ENCODE measurements at places on chromosomes 13 and 19.

DNA sequence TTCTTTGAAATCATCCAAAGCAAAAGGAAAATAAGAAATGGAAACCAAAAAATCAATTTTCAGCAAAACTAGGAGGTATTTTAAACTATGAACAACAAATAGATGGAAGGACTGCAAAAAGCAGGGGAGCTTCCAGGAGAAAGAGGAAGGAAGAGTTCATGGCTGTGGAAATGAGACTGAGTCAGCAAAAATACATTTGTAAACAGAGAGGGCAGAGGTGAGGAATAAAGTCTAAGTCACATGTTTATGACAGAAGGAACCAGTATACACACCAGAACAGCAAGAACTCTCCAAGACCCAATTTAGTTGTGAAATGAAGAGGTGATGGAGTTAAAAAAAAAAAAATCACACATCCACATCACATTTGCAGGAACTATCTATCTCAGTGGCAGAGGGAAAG lies 69.6 kb downstream of the RNASEH2B start:
- no peak for DNase-seq

- DNase-seq = no peak
Measured at GRCh38 chr13:28636069-28636468, 22.9 kb upstream of the POMP start.

DNA sequence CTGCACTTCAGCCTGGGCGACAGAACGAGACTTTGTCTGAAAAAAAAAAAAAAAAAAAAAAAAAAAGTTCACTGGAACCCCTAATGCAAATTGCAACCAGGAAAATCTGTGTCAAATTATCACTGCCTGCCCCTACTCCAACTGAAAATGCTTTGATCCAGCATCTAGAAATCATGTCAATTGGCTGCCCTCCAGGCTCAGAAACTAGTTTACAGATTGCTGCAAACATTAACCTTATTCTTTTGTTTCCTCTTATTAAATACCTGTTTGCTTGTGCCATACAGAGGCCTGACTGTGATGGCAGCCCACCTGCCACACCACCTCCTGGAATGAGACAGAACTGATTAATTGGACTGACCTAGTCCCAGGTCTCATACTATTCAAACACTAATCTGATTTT lies 18.6 kb upstream of the AKT2 start:
- no peak for DNase-seq

DNA sequence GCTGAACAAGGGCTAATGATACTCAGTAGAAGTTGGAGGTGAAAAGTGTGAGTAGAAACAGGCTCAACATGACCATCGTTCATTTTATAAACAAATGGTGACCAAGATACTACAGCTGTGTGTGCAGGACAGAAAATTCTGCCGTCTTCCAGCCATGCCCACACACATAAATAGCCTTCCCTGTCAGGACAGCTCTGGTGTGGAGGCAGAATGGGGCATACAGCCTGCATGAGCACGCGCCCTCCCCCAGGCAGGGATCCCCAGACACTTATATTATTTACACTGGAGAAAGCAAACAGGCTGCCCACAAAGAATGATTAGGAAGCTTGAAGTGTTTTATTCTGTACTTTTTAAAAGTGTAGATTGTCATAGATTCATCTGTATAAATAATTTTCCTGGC lies 20.4 kb downstream of the GJA3 start:
- no peak for DNase-seq

- no peak for DNase-seq
Measured at GRCh38 chr19:53357821-53358581, 7.5 kb upstream of the ZNF525 start.

GRCh38 chr13:33352526-33352925 lies 67.0 kb upstream of the STARD13 start:
- DNase-seq = no peak

GRCh38 chr13:74169676-74170075 lies 35.5 kb upstream of the KLF12 start:
- no peak for DNase-seq

DNA sequence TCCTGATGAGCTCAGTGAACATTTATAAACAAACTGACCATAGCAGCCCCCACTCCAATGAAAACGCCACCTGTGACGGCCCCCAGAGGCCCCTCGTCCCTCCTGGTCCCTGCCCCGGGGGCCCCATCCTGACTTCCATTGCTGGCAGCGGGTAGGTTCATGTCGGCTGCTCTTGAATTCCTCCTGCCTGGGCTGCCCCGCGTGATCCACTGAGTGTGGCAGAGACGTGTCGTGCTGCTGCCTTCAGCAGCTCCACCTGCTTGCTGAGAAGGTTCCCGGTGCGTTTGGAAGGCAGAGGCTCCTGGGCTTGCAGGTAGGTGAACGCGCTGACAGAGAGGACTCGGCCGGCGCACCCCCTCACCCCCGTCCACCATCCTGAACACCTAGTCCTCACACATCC lies 11.6 kb downstream of the C2CD4C start:
- no peak for DNase-seq

- peak; percentile 34 for DNase-seq
Measured at GRCh38 chr19:2274931-2275535, 6.9 kb downstream of the PEAK3 start.

DNA sequence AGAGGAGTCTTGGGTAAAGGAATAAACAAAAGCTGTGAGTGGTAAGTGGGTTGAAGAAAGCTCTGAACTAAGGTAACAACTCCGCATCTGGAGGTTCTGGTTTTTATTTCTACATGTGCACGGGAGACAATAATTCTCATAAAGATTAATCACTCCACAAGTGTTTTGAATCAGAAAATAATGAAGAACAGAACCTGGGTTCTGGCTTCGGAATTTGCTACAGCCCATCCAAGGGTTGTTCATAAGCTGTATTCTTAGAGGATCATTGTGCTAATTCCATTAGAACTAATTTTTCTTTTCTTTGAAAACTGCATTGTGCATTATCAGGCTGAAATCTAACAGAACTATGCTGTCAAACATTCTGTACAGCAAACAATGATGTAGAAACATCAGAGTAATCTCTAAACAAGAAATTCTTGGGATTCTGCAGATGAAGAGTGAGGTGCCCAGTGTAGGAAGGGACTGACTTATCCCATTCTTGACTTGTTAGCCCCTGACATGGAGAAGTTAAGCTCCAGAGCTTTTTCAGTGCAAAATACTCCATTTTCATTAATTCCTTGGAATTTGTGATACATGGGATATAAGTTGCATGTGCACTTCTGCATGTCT lies 368.2 kb downstream of the COG6 start:
- DNase-seq = no peak

GRCh38 chr13:68232351-68233130 lies 1002.4 kb upstream of the PCDH9 start:
- no peak for DNase-seq

- no peak for DNase-seq
Measured at GRCh38 chr13:43597599-43597945, 189.2 kb downstream of the ENOX1 start.

DNA sequence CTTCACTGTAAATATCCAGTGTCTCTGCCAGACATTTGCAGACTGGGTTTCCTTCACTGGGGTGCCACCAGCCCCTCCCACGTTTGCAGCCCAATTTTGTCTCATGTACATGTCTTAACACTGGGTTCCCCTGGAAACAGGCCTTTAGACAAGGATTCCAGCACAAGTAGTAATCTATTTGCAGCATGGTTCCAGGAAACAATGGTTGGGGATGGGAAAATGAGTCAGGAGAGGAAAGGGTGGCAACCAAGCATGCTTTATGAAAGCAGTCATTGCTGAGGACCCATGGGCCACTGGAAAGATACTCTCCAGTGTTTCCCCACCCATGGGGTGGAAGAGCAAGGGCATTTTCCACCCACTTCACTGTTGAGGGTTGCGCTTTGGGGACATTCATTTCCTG lies 53.6 kb upstream of the FARP1 start:
- no peak for DNase-seq

- no peak for DNase-seq
Measured at GRCh38 chr13:76775088-76775740, 111.0 kb downstream of the KCTD12 start.

DNA sequence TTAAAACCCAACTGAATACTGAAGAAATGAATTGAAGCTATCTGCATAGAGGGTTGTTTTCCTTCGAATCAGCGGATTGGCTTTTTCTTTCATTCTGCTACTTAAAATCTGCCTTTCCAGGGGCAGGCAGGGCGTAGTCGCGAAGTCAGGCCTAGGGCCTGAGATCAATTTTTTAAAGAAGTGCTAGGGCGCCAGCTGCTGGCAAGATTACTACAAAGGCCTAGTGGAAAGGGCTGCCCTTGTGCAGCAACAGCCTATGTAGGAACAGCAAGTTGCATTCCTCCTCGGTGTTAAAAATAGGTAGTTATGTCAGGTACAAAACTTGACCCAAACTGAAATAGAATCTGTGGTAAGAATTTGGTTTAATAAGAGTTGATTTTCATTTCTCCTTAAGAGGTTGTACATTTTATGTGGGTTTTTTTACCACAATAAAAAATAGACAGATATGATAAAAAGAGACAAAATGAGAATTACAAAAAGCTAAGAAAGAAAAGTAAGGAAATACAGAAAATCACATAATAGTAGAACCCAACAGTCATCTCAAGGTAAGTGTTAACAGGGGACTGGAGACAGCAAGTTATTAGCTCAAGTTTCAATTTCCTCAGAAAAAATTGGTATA lies 9.5 kb upstream of the URAD start:
- DNase-seq = no peak

DNA sequence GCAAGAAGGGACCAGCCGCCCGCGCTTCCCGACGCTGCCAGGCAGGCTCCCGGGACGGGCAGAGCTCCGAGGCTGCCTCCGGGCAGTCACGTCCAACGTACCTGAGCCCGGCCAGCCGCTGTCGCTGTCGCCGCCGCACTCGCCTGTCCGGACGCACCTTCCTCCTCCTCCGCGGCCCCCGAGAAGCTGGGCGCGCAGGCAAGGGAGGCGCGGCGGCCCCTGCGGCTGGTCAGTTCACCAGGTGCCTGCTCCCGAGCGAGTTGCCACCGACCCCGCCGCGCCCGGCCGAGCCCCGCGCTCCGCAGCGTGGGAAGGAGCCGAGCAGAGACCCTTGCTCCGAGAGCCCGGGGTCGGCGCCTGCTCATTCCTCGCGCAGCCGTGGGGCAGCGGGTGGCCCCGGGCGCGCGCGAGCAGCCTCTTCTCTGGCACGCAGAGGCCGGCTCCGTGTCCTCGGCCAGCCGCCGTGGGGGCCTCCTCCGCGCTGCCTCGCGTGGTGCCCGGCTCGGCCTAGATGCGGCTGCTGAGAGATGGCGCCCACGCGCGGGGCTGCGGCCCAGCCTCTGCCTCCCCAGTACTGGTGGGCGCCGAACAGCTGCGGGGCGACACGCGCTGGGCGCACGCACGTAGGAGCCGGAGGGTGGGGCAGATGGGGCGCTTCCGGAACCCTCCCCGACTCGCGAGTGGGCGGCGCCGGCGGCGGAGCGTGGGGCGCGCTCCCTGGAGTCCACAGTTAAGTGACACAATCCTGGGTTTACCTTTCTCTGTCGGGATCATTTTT lies 419.4 kb downstream of the UQCRFS1 start:
- DNase-seq = no peak

DNA sequence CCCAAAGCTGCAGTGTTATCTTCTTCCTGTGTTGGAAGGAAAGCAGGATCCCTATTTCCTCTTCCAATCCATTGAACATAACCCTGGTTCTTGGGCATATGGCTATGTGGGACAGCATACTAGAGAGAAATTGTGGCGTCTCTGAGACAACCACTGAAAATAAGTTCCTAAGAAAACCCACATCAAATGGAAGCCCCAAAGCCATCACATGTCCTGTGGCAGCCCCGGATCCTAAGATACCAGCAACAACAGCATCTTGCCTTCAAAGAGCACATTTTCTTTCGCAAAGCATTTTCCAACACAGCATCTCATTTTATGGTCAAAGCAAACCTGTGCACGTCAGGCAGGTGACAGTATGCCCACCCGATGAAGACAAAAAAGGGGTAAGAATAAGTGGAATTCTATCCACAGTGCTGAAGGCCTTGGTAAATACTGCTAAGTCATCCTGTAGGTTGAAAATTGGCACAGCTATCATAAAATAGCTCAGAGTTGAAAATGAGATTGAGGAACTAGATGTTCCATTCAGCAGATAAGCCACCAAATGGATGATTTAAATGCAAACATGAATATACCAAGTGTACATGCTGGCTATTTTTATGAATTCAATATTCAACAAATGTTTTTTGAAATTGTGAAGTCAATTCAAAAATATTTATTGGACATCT lies 232.2 kb downstream of the DLEU7 start:
- no peak for DNase-seq

GRCh38 chr13:108121406-108121805 lies 93.9 kb downstream of the LIG4 start:
- no peak for DNase-seq

DNA sequence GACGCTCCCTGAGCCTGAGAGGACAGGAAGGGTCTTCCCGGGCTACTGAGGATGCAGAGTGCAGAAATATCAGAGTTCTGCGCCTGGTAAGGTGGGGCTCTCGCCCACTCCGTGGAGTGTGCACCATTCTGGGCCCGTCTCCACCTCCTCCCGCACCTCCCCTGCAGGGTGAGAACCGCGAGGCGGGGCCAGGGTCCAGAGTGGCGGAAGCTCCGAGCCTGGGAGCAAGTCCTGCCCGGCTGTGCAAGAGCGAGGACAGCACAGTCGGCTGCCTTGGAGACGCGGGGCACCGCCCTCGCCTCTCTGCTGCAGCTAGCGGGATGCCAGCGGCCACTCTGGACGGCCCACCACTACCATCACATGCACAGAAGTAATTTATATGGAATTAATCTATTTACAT lies 2304.4 kb downstream of the PCDH9 start:
- DNase-seq = no peak

GRCh38 chr13:52118595-52118994 lies 10.3 kb downstream of the NEK5 start:
- no peak for DNase-seq

DNA sequence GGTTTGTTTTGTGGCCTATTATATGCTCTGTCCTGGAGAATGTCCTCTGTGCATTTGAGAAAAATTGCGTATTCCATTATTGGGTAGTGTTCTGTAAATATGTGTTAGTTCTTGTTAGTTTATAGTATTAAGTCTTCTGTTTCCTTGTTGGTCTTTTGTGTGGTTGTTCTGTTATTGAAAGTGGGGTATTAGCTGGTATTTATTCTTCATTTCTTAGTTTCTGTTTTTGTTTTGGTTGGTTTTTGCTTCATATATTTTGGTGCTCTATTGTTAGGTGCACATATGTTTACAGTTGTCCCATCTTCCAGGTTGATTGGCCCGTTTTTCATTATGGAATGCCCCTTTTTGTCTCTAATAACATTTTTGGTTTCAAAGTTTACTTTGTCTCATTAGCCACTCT lies 77.3 kb downstream of the DNAJC15 start:
- DNase-seq = no peak

- DNase-seq = peak; percentile 14
Measured at GRCh38 chr13:32537580-32538142, 934 bp downstream of the N4BP2L2 start.

DNA sequence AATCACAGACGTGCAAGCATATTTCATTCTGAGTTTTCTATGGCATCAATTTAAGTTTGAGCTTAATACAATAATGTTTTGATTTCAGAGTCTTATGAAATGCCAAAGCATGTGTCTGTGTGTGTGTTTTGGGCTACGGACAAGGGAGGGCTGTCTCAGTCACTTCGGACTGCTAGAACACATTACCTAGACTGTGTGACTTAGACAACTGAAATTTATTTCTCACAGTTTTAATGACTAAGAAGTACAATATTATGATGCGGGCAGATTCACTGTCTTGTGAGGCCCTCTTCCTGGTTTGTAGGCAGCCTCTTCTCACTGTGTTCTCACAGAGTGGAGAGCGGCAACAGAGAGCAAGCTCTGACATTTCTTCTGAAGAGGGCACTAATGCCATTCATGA lies 1202.0 kb downstream of the EFNB2 start:
- no peak for DNase-seq

All from activated CD4-positive, alpha-beta T cell treated with anti-CD3 and anti-CD28 coated beads for 1 hour (primary cell).